ENCODE measurements at places on chromosomes 7 and 10. TPM values are rescaled to one million over a fixed set of nuclear protein-coding genes. Genes with fewer than 3 reads are reported as not detected.

DNA sequence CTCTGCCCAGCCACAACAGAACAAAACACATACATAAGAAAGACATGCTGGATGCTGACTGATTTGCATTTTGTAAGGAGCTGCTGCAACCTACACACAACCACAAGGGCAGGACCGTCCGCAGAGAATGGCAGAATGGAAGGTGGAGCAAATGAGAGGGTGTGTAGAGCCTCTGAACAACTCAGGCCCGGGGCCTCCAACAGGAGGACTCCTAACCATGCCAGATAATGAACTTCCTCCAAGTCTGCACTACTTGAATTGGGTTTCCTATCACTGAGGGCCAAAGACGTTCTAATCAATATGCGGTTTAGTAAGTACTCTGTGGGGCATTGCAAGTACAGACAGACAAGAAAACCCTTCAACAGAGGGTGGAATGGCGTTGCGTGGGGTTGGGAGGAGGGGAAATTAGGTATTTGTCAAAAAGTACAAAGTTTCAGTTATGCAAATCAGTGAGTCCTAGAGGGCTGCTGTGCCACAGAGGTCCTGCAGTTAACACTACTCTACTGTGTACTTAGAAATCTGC is 14.6 kb downstream of the VOPP1 start:
- DNase-seq, result no peak

- no peak for DNase-seq
Observed at GRCh38 chr10:69125554-69125953, 1.6 kb downstream of the VPS26A start.

DNA sequence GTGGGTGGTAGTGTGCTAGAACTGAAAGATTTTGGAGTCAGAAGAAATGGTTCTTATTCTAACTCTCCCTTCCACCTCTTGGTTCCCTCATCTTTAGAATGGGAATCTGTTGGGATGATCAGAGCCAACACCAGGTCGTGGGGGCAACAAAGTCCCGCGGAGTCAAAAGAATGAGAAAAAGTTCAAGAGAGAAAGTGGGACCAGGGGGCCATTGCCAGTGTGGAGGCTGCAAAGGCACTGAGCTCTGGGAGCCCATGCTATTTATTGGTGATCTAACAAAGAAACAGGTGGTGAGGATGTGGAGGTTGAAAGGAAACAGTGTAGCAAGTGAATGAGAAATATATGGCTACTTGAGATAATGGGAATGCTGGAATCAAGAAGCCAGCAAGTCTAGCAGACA is 29.4 kb downstream of the AGAP4 start:
- DNase-seq, result no peak

- DNase-seq, result no peak
Observed at GRCh38 chr7:42661312-42661711, 250.6 kb downstream of the C7orf25 start.

DNA sequence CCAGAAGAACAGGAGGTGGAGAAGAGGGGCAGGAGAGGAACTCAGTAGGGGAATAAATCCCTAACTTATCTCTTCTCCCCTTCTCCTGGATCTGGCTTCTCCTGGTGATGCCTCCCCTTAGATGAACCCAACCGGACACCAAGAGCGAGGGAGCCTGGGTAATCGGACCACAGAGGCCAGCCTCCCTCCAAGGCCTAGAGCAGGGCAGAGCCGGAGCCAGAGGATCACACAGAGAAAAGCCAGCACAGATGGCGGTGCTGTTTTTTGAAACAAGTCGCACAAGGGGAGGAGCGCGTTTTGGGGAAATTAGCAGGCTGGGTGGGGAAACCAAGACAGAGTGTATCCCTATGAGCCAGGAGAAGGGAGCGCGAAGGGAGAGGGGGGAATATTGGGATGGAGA is 4.9 kb upstream of the SRRM3 start:
- no peak for DNase-seq

GRCh38 chr7:30835396-30835915 is 64.2 kb downstream of the MINDY4 start:
- no peak for DNase-seq

TMEM26 gene
- polyA plus RNA-seq, result 11.7 TPM

SPOCK2 gene
- 4.3 TPM for polyA plus RNA-seq

DOCK1 gene
- 31.1 TPM for polyA plus RNA-seq

STEAP1 gene
- 3.6 TPM for polyA plus RNA-seq

PIK3CG gene
- 2.3 TPM for polyA plus RNA-seq

ADGRA1 gene
- polyA plus RNA-seq, result 2.7 TPM

INTS1 gene
- polyA plus RNA-seq, result 63.4 TPM

AGR2 gene
- polyA plus RNA-seq, result 6.1 TPM

All from muscle of leg (tissue), 16 donors.